ENCODE measurements at places on chromosomes 16 and 17. TPM values are rescaled to one million over a fixed set of nuclear protein-coding genes. Genes with fewer than 3 reads are reported as not detected.

GNGT2 gene
- polyA plus RNA-seq = 13.8 TPM

COL1A1 gene
- polyA plus RNA-seq = not detected

PLD2 gene
- 3.9 TPM for polyA plus RNA-seq

TEKT1 gene
- not detected for polyA plus RNA-seq

HSD17B1 gene
- polyA plus RNA-seq = 0.90 TPM

MYH8 gene
- polyA plus RNA-seq = not detected

PIK3R5 gene
- 24.8 TPM for polyA plus RNA-seq

MT1E gene
- polyA plus RNA-seq = not detected

CD300A gene
- 1.9 TPM for polyA plus RNA-seq

TTYH2 gene
- polyA plus RNA-seq = 0.57 TPM

KRTAP17-1 gene
- not detected for polyA plus RNA-seq

WBP2 gene
- polyA plus RNA-seq = 80.6 TPM

DCUN1D3 gene
- 0.81 TPM for polyA plus RNA-seq

RRN3 gene
- polyA plus RNA-seq = 10.9 TPM

PRSS22 gene
- not detected for polyA plus RNA-seq

DOC2B gene
- not detected for polyA plus RNA-seq

ZNF750 gene
- not detected for polyA plus RNA-seq

HOXB1 gene
- not detected for polyA plus RNA-seq

DOC2A gene
- polyA plus RNA-seq = not detected

ADAP2 gene
- polyA plus RNA-seq = 5.8 TPM

PYY gene
- not detected for polyA plus RNA-seq

MCRIP1 gene
- polyA plus RNA-seq = 114 TPM

WNT3 gene
- 0.25 TPM for polyA plus RNA-seq

CCT6B gene
- polyA plus RNA-seq = not detected

NPIPA3 gene
- not detected for polyA plus RNA-seq

MAPT gene
- not detected for polyA plus RNA-seq

CCL11 gene
- polyA plus RNA-seq = not detected

HSD3B7 gene
- not detected for polyA plus RNA-seq

NLRP1 gene
- polyA plus RNA-seq = 21.2 TPM

CHAD gene
- polyA plus RNA-seq = 0.16 TPM

CCL17 gene
- polyA plus RNA-seq = not detected

HOXB9 gene
- not detected for polyA plus RNA-seq

ADAD2 gene
- polyA plus RNA-seq = not detected

HSD17B2 gene
- not detected for polyA plus RNA-seq

GAST gene
- polyA plus RNA-seq = not detected

OTOP2 gene
- not detected for polyA plus RNA-seq

VTN gene
- not detected for polyA plus RNA-seq

BLTP2 gene
- 15.0 TPM for polyA plus RNA-seq

IQCK gene
- 1.9 TPM for polyA plus RNA-seq

ASIC2 gene
- polyA plus RNA-seq = not detected

EVPL gene
- polyA plus RNA-seq = not detected

NPLOC4 gene
- 50.7 TPM for polyA plus RNA-seq

PHOSPHO1 gene
- polyA plus RNA-seq = not detected

RTN4RL1 gene
- polyA plus RNA-seq = not detected

MYH13 gene
- polyA plus RNA-seq = not detected

SYT17 gene
- 42.7 TPM for polyA plus RNA-seq

KRTAP4-1 gene
- not detected for polyA plus RNA-seq

Data from naive B cell (primary cell).